ENCODE measurements at places on chromosomes 2 and 18. TPM values are rescaled to one million over a fixed set of nuclear protein-coding genes. Genes with fewer than 3 reads are reported as not detected.

The RESP18 gene
- not detected for total RNA-seq

The REEP1 gene
- total RNA-seq = 0.15 TPM

The ANKRD23 gene
- total RNA-seq = 1.2 TPM

The NCKAP5 gene
- total RNA-seq = 3.5 TPM

The CNTNAP5 gene
- not detected for total RNA-seq

The PLGLB1 gene
- total RNA-seq = 1.5 TPM

The ATP5MC3 gene
- 83.4 TPM for total RNA-seq

The KIF1A gene
- not detected for total RNA-seq

The MARCO gene
- total RNA-seq = not detected

The COL3A1 gene
- total RNA-seq = 3,379 TPM

The LGALSL gene
- 1.5 TPM for total RNA-seq

The ATP8B1 gene
- 83.7 TPM for total RNA-seq

The ARHGEF33 gene
- total RNA-seq = 0.29 TPM

The ANKRD30B gene
- 0.50 TPM for total RNA-seq

The COLEC12 gene
- total RNA-seq = 122 TPM

The ALPP gene
- under 0.01 TPM for total RNA-seq

The ALK gene
- under 0.01 TPM for total RNA-seq

The RNF152 gene
- 14.7 TPM for total RNA-seq

The STPG4 gene
- total RNA-seq = 0.17 TPM

The SCN2A gene
- total RNA-seq = 7.8 TPM

The WIPF1 gene
- 40.3 TPM for total RNA-seq

The C2orf72 gene
- 0.17 TPM for total RNA-seq

The COL4A4 gene
- total RNA-seq = 0.50 TPM

The TEX44 gene
- not detected for total RNA-seq

The CHRNG gene
- not detected for total RNA-seq

The ACMSD gene
- total RNA-seq = not detected

The PAIP2B gene
- 0.66 TPM for total RNA-seq

The EFHD1 gene
- not detected for total RNA-seq

The GPAT2 gene
- 16.2 TPM for total RNA-seq

The PLCD4 gene
- 11.8 TPM for total RNA-seq

The TCF23 gene
- total RNA-seq = not detected

The UGT1A6 gene
- not detected for total RNA-seq

The PHLPP1 gene
- total RNA-seq = 5.0 TPM

The HNMT gene
- total RNA-seq = 20.8 TPM

The HOXD3 gene
- total RNA-seq = 0.29 TPM

The EGR4 gene
- total RNA-seq = 0.83 TPM

The AOX1 gene
- total RNA-seq = 38.1 TPM

The SLC8A1 gene
- 80.3 TPM for total RNA-seq

The GRP gene
- total RNA-seq = not detected

The PCGF1 gene
- total RNA-seq = 21.2 TPM

The ANKRD29 gene
- total RNA-seq = 8.6 TPM

The IRS1 gene
- total RNA-seq = 33.5 TPM

The LRATD1 gene
- total RNA-seq = under 0.01 TPM

The PTH2R gene
- total RNA-seq = not detected

The CNDP1 gene
- total RNA-seq = not detected

The FARSB gene
- 16.7 TPM for total RNA-seq

Data from smooth muscle cell of trachea (primary cell).